ENCODE measurements at places on chromosomes 16 and 17.

- DNase-seq, result no peak
These were observed 14.2 kb upstream of the RAP1GAP2 start for GRCh38 chr17:2782055-2782454.

- DNase-seq, result no peak
These were observed at the start of gene PIPOX for GRCh38 chr17:29042679-29043538. TSS of gene PIPOX (plus strand) at chr17:29043141. CDS start at chr17:29043226, 85 bp downstream.

- DNase-seq, result no peak
These were observed 43.6 kb downstream of the BCL7C start for GRCh38 chr16:30850246-30850645.

DNA sequence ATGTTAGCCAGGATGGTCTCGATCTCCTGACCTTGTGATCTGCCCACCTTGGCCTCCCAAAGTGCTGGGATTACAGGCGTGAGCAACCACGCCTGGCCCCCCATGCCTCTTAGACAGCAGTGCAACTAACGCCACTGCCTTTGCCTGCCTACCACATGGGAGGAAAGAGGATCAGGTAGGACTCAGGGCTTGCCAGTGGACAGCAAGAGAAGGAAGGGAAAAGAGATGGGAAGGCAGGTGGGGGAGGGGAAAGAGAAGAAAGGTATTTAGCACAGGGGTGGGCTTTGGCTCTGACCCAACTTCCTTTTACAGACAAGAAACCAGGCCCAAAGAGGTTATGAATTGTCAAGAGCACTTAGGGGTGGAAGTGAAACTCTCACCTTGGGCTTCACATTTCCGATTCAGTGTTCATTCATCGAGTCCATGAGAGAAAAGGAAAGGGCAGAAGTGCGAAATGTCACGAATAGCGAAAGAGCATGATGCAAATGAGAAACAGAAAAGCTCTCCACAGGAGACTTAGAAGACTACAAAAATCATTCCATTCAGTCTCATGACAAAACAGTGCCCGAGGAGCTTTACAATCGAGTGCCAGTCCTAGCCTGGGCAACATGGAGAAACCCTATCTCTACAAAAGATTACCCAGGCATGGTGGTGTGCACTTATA, 36.4 kb downstream of the CDK5R1 start:
- no peak for DNase-seq

DNA sequence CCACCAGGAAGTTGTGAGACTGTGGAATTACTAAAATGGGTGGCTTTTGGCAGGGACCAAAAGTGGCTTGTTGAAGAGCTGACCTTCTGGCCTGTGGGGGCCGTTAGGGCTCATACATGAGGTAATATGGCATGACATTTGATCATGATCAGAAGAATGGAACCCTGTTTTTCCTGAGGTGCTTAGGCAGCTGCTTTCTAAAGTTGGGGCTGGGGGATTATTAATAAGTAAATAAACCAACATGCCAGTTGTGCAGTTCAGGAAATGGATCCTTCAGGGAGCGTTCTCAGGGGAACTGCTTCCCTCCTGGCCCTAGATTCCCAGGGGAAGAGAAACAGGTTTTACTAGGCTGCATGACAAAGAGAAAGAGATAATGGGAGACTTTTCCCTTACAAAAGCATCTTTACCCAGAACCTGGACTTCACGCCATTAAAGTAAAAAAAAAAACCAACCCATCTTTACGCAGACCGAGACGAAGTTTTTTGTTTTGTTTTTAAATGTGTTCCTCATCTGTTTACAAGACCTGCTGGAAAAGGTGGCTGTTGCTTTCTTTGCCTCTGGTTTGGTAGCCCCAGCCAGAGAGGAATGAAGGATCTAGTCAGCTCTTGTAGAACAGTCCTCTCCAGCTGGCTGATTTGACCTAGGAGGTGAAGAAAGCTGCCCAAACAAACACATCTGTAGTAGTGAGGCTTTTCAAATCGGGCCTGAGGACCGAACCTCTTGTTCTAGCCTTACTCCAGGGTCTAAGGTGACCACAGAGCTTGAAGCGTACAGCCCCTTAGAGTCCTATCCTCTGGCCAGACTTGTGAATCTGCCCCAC, 22.7 kb downstream of the YPEL2 start:
- DNase-seq, result no peak

GRCh38 chr17:49556223-49556943, 19.3 kb upstream of the NXPH3 start:
- DNase-seq, result peak; percentile 86

Data from stimulated activated CD4-positive, alpha-beta T cell treated with anti-CD3 and anti-CD28 coated beads, Interleukin-4, amount 100 ng/mL, for 48 hours (primary cell).